DMS153 (cell line): ENCODE measurements at places on chromosomes 13 and 19.

GRCh38 chr13:36674337-36675212 lies 755 bp downstream of the SERTM1 start:
- DNase-seq: no peak

DNA sequence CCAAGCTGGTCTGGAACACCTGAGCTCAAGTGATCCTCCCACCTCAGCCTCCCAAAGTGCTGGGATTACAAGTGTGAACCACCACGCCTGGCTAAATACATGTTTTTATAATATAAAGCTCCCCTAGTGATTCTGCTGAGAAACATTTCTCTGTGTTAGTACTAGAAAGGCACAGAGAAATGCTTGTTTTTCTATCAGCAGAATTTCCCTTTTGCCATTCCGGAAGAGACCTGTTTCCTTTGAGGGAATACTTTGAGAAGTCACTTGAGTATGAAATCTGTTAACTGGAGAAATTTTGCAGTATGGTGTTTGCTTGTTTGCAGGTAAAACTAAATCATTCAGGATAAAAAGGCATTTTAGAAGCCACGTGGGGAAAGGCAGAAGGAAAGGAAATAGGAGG lies 4.4 kb upstream of the NLRP12 start:
- DNase-seq: no peak

DNA sequence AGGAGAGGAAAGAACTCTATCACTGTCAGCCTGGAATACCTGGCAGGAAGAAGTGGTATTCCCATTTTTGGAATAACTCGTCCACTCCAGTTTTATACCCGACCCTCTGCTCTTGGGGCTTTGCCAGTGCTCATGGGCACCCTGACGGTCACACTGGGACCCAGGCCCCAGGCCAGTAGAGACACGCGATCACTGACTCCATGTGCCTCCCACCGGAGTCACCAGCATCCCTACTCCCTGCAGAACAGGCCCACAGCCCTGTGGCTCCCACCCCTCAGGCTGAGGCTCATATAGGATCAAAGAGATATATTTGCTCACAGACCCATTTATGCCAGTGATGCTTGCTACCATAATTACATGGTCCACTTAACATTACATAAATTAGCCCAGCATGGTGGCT lies 3.5 kb downstream of the GRTP1 start:
- no peak for DNase-seq

GRCh38 chr13:93805736-93806135 lies 579.1 kb downstream of the GPC6 start:
- no peak for DNase-seq

GRCh38 chr19:56355517-56355916 lies 37.8 kb downstream of the ZNF582 start:
- DNase-seq: no peak

GRCh38 chr13:87810391-87810801 lies 139.2 kb downstream of the SLITRK5 start:
- DNase-seq: no peak

DNA sequence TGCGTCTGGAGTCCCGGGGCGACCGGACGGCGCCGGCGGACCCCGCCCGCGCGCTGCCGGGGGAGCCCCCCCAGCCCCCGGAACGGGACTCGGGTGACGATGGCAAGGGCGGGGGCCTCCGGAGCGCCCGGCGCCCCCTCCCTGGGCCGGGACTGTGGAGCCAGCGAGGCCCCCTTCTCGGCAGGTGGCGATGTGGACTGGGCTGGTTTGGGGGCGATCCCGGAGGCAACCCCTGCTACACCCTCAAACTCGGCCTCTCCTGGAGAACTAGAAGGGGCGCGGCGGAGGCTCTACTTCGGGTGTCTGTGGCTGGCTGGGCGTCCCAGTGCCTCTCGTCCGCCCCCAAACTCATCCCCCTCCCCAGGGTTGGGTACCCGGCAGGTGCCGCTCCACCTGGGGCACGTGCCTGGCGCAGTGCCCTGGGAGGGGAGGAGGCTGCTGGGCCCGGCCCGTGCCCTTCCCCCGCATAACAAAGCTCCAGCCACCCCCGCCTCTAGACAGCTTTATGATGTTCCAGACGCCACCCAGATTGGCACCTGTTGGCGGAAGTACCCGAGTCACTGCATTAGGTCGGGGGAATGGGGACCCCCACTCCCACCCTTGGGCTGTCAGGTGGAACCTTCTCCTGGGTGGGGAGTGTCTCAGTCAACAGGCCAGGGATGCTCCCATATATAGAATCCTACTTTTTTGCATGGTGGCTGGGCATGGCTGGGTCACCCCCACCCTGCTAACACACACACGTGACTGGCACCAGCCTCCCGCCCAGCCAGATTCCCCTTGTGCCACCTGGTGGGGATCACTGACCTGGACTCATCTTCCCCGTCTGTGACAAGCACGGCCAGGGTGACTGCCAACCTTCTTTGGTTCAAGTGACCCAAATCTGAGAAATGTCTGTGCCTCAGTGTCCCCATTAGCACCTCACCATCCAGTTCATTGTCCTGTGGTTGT lies 722 bp downstream of the PKN1 start:
- DNase-seq: peak; percentile 32

- no peak for DNase-seq
These were observed 9.2 kb upstream of the MEX3D start for GRCh38 chr19:1577090-1577928.

DNA sequence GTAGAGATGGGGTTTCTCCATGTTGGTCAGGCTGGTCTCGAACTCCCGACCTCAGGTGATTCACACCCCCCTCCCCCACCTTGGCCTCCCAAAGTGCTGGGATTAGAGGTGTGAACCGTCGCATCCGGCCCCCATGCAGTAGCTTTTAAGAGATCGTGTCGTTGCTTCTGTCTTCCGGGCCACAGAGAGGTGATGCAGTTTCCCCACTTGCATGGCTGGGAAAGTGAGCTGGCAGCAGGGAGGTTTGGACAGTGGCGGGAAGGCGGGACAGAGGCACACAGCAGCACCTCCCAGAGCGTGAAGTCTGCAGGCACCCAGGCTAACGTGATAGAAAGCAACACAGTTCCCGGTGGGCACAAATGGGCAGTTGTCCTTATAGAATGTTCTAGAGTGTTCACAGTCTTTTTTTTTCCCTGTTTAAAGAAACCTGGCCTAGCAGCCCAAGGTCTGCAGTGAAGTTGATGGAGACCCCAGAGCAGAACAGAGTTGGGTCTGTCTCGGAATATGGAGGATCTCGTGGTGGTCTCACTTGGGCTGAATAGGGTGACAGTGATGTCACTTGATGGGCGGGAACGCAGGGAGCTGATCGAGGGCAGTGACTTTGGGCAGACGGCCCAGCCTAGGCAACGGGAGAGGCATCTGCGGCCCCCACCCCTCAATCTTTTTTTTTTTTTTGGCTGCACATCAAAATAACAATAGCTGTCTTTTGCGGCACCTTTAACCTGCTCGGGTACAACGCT lies 4.9 kb downstream of the UHRF1 start:
- DNase-seq: no peak

GRCh38 chr13:76832258-76832988 lies 53.8 kb downstream of the KCTD12 start:
- peak; percentile 96 for DNase-seq

GRCh38 chr19:56900573-56901097 lies 60.1 kb upstream of the PEG3 start:
- no peak for DNase-seq

- no peak for DNase-seq
These were observed 8.3 kb downstream of the RPS19 start for GRCh38 chr19:41868120-41868988.

GRCh38 chr13:107743100-107743499 lies 472.2 kb downstream of the LIG4 start:
- DNase-seq: no peak
